ENCODE measurements at places on chromosomes 7 and 10.

DNA sequence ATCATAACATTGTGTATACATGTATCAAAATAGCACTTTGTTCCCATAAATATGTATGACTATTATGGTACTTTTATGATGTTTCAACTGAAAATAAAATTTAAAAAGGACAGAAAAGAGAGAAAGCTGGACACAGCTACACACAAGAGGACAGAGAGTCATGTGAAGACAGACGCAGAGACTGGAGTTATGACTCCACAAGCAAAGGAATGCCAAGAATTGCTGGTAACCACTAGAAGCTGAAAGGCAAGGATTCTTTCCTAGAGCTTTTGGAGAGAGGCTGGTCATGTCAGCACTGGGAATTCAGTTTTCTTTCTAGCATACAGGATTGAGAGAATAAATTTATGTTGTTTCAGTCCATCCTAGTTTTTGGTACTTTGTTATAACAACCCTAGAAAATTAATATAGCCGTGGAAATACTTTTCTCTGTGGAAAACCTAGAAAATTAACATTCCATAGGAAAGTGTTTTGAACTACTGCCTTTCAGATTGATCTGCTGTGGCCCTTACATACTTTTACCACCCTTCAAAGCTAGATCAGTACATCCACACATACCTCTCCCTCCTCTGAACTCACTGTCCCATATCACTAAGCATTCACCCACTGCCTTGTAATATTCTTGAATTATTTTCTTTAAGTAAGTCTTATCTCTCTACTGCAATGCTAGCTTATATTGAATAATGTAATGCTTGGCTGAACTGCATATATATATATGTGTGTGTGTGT is 575.3 kb downstream of the IPMK start:
- DNase-seq = no peak

DNA sequence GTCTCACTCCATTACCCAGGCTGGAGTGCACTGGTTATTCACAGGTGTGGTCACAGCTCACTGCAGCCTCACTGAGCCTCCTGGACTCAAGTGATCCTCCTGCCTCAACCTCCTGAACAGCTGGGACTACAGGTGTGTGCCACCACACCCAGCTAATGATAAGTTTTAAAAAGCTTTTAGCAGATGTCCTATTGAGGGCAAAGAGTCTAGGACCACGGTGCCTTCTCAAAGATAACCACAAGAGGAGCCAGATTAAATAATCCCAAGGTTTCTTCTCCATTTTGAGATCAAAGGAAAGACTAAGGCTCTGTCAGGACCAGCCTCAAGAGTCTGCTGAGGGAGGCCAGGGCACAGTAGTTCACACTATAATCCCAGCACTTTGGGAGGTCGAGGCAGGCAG is 4.7 kb downstream of the ATP5MF start:
- DNase-seq = no peak

DNA sequence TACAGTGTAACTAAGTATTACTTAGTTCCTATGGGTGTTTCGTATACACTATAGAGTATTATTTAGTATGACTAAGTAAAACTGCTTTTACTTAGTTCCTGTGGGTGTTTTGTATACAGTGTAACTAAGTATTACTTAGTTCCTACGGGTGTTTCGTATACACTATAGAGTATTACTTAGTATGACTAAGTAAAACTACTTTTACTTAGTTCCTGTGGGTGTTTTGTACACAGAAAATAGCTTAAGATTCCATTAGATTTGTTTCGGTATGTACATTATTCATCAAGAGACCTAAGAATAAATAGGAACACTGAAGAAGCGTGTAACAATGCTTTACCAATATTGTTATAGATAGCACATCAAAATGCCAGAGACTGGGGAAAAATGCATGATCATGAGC is 25.0 kb downstream of the IGF2BP3 start:
- peak; percentile 32 for DNase-seq

DNA sequence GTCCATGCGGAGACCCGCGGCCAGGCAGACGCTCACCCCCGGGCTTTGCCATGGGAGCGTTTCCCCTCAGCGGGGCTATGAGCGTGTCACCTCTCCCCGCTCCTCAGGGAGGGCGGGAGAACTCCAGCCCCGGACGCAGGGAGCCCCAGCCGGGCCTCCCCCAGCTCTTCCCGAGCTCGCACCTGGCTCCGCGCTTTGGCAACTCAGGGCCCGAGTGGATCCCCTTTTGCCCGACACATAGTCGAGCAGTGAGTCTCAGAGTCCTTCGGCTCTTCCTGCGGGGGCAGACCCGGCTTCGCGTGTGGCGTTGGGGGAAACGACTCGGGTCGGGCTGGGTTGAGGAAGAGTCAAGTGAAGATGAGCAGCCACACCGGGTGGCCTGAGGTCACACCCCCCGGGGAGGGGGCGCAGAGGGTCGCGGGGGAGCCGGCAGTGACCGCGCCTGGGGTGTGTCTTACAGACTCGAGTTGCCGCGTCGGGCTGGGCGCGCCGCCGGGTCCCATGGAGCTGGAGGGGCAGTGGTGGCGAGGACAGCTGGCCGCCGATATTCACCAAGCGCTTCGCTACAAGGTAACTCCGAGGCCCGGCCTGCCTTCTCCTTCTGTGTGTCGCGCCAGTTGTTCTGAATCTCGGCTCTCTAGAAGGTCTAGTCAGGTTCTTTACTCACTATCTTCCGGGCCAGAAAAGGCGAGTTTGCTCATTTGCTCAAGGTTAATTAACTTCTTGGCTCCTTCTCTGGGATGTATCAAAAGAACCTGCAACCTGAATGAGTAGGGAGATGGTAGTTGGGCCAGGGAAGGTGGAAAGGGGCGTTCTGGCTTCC is 721 bp downstream of the CCNJ start:
- peak; percentile 46 for DNase-seq

DNA sequence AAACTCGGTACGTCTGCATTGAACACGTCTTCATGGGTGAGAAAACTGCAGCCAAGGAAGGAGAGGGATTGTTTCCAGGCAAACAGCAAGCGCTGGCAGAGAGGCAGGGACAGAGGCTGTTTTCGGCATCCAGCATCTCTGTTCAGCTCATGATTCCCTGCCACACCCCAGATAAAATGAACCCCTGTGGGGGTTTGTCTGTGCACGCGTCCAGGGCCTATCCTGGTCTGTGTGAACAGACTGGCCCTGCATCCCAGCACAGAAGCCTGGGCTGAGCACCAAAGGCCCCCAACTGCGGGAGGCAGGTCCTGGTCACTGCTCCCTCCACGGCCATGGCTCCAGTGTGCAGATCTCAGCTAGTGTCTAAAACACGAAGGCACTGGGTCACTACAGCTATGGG is 83.3 kb upstream of the FAM20C start:
- no peak for DNase-seq

- no peak for DNase-seq
These were observed 44.4 kb downstream of the MRPS24 start for GRCh38 chr7:43824963-43825362.

DNA sequence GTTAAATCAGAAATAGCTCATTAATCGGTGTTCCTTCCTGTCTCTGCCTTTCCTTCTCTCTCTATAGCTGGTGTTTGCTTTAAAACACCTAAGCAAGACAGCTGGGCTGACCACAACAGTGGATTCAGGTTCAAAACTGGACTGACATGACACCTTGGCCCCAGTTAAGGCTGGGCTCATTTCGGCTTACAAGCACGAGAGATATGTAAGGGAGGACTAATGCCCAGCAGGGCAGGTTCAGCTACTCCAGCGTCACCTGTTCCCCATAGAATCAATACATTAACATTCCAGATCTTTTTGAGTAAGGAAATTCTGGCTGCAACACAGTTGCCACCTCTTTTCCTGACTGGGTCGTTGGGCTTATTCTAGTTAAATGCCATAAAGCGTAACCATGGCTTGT is 323.0 kb upstream of the AOAH start:
- DNase-seq = no peak

DNA sequence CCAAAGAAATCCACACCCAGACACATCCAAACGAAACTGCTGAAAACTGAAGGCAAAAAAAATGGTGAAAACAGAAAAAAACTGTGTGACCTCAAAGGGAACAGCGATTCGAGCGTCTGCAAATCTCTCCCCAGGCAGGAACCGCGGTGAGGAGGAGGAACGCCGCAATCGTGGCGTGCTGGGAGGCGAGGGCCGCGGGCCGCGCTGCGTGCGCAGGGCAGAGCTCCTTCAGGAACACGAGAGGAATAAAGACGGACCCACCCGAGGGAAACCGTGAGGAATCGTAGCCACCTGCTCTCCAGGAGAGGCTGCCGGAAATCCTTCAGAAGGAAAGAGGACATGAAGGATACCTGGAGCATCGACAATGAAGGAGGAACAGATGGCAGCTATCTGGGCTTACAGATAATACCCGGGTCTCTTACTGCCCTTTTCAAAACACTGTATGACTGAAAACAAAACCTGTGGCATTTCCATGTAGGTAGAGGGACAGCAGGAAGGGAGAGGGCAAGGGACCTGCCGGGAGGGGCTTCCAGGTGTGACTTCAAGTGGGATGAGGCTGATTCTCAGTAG is 266.0 kb downstream of the MAD1L1 start:
- no peak for DNase-seq

- DNase-seq = no peak
These were observed 35.4 kb downstream of the CYTH3 start for GRCh38 chr7:6237011-6237410.

DNA sequence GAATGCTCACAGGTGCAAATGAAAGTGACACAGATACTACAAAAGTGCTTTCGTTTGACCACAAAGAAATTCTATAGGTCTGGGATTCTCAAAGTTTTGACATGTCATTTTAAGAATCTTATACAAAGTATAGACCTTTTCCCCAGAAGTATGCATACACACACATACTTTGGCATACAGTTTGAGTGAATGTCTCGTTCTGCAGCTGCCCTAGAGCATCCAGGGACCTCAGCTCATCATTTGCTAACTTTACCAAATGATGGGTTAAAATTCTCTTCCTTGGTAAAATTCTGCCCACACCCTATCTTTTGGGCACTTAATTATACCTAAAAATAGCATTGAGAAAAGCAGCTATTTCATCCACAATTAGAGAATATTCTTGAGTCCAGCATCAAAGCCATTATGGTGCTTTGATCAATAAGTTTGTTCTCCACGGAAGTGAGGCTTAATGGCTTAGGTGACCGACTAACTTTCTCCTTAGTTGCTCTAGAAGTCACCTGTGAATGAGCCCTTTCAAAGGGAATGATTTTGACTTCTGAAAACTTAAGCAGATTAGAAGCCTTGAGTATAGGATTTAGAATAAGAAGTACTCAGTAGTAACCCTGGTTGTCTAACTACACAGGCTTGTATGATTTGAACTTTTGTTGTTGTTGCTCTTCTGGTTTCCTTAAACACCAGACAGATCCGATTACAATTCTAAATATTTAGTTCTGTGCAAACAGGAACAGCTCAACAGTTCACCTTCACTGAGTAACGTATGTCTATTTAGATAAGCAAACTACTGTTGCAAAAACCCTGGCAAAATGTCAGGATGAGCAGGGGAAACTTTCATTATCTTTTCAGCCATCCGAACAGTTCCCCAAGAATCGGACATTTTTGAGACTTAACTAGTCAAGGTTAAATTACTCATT is 70.6 kb downstream of the CNNM2 start:
- no peak for DNase-seq

- DNase-seq = peak; percentile 3
These were observed 257.7 kb downstream of the SNX13 start for GRCh38 chr7:17682586-17682985.

DNA sequence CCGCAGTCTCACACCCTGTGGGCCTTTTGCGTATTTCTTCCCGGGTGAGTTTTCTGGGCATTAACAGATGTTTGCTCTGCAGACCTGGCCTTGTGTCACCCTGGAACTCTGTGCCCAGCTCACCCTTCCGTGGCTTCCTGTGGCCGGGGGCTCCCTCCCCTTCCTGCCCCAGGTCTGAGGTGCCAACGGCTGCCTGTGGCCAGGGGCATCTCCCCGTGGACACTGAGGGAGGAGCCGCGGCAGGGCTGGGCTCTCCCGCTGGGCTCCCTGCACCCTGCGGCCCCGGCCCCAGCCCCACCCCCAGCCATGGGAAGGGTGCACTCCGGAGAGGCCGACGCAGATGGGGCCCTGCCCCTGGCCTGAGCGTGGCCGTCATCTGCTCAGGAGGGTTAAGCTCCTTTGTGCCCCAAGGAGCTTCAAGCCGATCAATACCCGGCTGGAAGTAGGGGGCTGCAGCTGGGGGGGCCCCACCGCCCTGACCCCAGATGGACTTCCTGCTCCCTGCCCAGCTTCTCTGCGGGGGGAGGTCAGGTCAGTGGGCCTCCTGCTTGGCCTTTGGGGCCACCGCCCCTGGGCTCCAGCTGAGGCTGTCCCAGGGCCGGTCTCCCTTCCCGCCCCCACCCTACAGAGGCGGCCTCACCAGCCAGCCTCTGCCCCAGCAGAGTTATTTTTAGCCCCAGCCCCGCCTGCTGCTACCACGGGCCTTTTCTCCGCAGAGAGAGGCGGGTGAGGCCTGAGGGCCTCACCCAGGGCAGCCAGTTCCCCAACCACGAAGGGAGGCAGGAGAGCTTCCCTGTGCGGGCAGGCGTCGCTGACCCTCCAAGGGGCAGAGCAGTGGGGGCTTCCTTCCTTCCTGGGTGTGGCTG is 24.2 kb downstream of the PWWP2B start:
- peak; percentile 70 for DNase-seq

- no peak for DNase-seq
These were observed 967 bp upstream of the GLI3 start for GRCh38 chr7:42237811-42238541.

DNA sequence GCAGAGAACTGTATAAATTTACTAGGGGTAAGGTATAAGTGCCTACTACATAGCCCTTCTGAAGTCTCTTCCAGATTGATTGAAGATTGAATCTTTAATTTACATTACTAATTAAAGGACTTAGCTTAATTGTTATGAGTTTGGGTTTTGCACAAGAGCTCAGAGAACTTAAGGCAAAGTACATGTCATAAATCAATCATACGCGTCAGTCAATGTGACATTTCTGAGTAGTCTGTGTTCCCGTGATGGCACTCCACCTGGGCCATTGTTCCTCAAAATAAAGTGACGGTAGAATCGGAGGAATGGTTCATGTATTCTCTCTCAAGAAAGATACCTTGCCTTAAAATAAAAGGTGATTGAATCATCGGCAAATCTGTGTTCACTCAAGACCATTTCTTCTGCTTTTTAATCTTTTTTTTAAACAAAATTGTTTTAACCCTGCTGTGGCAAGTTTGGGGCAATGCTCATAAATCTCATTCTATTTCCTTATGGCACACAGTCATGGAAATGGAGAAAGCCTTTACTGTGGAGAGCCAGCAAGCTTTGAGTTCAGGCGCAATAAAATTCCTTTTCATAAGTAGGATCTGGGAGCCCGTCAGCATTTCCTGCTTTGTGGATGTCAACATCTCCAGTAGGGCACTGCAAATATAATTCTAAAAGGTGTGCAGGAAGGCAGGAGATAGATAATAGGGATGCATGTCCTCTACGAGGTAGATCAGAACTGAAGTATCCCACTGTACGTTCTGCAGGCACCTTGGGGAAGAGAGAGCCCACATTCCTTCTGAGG is 427.4 kb downstream of the GATA3 start:
- DNase-seq = no peak

DNA sequence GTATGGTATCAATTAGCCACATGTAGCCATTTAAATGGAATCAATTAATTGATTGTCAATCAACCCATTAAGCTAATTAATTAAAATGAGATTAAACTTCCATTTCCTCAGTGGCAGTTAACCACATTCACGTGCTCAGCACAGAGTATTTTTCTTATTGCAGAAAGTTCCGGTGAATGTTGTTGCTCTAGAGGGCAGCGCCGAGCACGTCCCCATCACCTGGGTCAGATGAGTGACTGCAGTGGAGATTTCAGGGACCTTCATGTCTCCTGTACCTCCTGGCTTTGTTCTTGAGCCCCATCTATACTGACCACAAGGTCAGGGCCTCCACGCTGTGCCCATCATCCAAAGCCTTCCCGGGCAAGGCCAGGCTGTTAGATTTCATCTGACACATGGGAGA is 168.8 kb upstream of the MKI67 start:
- DNase-seq = no peak

- no peak for DNase-seq
These were observed 98.2 kb downstream of the TNS3 start for GRCh38 chr7:47483604-47484273.
